ENCODE measurements at places on chromosomes 13 and 19.

DNA sequence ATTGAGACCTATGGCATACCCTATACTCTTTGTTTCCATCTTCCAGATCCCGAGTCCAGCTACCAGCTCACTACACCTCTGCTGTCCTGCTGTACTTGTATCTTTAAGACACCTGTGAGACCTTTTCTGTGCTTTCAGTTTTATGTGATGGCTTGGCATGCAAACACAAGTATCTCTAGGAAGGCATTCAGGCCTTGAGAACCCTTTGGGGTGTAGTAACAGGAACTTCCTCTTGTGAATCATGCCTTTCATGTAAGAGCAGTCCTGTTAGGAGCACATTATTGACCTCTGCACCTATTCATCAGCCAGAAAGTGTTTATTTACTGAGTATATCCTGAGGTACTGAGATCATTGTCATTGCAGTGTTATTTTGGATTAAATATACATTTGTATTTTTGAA, 87.0 kb upstream of the HTR2A start:
- DNase-seq: no peak

- no peak for DNase-seq
Observed at GRCh38 chr19:52492201-52492993, 35.1 kb upstream of the ZNF808 start.

DNA sequence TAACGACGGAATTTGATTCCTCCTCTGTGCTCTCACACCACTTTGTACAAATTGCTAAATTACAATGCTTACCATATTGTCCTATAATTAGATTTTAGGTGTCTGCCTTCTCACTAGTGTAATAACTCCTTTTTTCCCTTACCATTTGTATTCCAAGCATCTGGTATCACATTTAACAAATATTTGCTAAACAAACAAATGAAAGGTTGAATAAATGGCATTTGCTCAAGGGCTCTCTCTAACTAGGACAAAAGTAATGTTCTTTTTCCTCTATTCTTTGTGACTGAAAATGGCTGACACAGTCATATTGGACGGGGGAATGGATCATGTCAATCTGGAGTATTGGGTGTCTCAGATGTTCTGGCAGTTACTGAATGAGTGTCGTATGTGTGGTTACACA, 99.7 kb downstream of the ENOX1 start:
- DNase-seq: no peak

DNA sequence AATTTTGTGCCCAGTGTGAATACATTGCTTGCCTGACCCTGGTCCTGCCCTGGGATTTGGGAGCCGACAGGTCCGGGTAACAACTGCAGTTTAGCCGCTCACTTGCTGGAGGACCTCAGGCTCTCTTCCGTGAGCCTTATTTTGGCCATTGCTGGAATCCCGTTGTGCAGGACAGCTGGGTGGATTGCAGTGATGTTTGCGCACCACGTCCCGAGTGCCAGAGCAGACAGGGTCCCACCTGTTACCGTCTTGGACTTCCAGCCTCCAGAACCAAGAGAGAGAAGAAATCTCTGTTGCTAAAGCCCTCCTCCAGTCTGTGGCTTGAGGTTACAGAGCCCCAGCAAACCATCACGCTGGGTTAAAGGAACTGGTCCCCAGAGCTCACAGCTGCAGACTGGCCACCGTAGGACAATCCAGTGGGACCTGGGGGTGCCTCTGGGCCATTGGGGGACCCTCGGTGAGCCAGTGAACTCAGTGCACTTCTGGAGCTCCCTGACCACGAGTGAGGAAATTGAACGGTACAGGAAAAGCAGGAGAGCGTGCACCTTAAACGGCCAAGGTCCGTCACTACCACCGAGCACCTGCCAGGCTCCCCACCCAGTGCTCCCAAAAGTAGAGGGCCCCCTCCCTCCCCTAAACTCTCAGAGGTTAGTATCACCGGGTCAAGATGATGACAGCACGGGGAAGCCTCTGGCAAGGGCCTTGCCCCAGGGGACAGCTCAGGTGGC, 92.9 kb downstream of the GNG7 start:
- DNase-seq: no peak

- no peak for DNase-seq
Observed at GRCh38 chr13:75327135-75327510, 154.8 kb downstream of the TBC1D4 start.

- no peak for DNase-seq
Observed at GRCh38 chr19:5943623-5944022, 29.6 kb downstream of the CAPS start.

- peak; percentile 58 for DNase-seq
Observed at GRCh38 chr19:49436381-49437017, 4.8 kb downstream of the SLC17A7 start.

DNA sequence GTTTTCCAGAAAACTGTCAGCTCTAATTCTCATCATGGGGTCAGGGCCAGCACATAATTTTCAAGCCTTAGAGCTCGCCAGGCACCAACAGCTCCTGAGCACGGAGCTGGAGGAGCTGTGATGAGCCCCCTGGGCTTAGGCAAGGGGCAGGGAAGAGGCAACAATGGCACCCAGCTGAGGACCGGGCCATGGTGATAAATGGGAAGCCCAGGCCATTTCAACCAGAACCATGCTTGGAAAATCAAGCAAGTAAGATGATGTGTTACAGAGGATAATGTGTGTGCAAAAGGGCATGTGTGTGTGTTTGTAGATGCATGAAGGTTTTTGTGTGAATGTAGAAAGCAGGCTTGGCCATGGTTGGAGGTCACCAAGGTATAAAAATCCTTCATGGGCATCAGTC, 66.8 kb upstream of the UBAC2 start:
- no peak for DNase-seq

DNA sequence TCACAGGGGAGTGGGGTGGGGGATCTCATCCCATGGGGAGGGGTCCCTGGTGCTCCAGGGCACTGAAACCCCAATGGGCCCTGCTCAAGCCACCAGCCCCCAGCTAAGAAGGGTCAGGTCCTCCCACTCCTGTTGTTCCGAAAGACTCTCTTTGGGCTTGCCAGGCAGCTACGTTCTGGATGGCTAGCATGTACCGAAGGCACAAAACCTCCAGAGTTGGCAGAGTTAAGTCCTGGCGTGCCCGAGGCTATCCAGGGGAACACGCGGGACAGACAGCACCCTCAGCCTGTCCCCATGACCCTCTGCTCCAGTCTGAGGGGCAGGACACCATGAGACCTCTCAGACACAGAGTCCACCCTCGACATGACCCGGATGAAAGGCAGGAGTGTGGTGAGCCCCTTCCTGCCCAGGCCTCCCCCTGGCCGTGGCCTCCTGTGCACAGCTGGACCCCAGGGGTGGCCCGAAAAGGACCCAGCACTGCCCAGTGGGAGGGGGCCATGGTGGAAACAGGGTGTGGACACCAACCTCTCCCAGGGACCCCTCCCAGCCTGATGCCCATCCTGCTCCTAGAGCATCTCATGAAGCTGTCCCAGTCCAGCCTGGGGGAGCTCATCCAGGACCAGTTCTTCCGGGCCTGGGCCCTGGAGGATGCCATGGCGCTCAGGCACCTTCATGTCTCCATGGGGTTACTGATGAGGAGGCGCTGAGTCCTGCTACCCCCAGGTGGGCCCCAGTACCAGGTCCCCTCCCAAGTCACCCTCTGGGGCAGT, 53.0 kb upstream of the TPM4 start:
- DNase-seq: no peak

- DNase-seq: no peak
Observed at GRCh38 chr13:64057372-64058020, 2641.8 kb upstream of the PCDH20 start.

- no peak for DNase-seq
Observed at GRCh38 chr19:55535173-55535964, 1.6 kb downstream of the SBK2 start.

DNA sequence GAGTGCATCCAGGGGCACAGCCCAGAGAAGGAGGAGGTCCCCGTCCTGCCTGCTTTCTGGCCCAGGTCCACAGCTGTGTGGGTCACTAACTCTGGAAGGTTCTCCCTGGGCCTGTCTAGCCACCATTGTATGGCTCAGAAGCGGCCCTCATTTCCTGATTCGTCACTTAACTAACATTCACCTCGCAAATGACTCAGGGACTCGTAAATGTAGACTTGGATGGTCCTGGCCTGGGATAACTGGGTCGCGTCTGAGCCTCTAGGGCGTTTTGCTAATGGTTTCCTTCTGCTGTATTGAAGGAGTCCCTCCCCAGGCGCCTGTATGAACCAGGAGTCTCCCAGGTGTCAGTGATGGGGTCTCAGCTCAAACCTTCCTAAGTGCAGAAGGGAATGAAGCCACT, 162.8 kb downstream of the ZNF536 start:
- DNase-seq: no peak

GRCh38 chr19:40697007-40697406, 6.6 kb upstream of the NUMBL start:
- no peak for DNase-seq

DNA sequence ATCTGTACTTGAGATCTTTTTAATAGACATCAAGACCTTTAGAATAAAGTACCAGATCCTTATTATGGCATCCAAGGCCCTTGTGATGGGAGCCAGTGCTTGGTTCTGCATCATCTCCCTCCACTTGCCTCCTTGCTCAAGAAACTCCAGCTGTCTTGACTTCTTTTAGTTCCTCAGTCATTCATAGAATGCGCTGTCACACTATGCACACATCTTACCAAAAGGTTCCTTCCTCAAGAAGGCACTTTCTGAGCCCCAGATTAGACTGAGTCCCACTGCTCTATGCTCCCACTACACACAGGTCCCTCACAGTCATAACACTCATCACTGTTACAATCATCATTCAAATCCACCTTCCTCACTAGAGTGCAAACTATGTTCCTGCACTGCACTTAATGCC, 57.8 kb upstream of the ITM2B start:
- no peak for DNase-seq
